Activated naive CD4-positive, alpha-beta T cell treated with anti-CD3 and anti-CD28 coated beads, Interleukin-2, amount 50 U/mL, for 72 hours (primary cell): ENCODE measurements at places on chromosomes 4 and X.

DNA sequence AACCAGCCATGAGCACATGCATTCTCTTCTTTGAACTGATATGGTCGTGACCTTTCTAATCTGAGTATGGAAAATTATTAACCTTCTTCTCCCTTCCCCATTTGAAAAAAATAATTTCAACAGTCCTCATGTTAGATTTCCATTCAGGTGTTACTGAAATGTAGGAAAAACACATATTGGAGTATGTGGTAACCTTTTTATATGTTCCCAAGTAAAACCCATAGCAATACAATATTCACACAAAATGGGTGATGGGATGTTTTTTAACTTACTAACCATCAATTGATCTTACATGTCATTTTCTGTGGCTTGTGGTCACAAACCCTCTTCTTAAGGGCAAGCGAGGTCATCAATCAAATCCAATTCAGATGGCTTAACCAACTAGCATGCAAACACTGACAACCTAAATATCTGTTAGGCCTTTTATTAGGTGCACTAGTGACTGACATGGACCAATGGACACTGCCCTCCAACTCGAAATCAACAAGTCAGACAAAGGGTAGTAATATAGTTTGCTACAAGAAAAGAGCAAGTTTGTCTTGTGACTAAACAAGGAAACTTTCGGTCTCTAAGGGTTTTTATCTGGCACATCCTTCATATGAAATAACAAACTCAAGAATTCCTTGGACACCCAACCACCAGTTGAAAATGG, 74.3 kb downstream of the CAMK2D start:
- DNase-seq: no peak

GRCh38 chrX:47380268-47380667, 9.9 kb downstream of the ZNF157 start:
- peak; percentile 20 for DNase-seq

DNA sequence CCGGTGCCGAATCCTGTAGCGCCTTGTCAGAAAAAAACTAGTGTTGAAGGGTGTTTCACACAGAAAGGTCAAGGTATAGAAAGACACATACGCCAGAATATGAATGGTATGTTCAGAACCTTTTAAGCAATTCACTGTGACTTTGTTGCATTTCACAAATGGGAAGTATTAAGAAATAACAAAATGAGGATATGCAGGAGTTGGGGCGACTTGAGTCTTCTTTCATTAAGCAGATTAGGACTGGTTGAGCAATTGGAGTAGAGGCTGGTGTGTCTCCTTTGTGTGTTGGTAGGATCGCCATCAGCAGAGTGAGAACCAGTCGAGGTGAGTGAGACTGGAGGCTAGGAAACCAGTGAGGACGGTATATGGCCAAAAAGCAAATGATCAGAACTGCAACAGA, 1454.5 kb upstream of the TENM3 start:
- DNase-seq: no peak

DNA sequence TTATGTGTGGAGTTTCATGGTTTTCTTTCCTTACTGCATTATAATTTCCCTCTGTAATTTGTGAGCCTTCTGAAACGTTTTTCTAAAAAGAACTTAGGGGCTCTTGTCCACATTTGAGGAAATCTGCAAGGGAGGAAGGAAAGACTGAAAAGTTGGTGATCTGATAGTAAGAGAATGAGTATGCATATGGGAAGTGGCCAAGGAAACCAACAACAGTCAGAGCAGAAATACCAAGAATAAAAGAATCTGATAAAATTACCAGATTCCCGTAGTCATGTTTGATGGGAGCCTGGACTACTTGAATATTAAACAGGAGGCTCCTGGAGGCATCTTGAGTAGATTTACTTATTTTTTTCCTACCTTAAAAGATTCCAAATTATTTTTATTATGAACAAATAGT, 50.1 kb downstream of the MEPE start:
- DNase-seq: no peak

GRCh38 chr4:52657618-52658501, 1.2 kb downstream of the USP46 start:
- no peak for DNase-seq

DNA sequence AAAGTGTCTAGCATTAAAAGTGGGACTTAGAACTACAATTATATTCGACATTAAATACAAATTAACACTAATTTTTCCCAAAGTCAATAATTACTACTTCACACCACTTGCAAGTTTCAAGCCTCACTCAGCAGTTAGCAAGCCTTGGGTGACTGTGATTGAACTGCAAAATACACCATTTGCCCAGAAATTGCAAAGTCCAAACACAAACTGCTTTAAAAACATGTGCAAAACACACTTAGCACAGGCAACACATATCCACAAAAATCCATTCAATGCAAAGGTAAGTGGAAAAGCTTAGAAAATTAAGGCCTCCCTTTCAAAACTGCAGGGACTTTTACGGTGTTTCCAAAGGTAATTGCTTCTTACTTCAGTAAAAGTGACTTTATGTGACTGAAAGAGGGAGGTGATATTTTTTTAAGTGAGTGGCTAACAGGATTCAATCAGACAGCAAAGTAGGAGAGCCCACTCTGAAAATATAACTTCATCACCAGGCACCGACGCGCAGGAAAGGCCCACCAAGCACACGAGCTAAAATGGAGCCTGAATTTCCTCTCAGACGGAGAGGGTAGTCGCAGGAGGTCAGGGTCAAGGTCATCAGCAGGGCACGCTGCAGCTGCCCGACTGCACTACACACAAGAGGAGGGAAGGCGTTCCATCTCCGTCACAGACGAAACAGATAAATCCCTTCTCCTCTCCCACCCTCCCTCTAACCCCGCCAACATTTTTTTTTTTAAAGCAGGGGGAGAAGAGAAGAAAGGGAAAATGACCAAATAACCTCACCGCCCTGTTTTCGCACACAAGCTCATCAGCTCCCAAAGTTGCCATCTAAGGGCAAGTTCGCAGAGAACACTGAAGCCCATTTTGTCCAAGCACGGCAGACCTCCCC, 3.1 kb downstream of the ZNF827 start:
- DNase-seq: no peak

DNA sequence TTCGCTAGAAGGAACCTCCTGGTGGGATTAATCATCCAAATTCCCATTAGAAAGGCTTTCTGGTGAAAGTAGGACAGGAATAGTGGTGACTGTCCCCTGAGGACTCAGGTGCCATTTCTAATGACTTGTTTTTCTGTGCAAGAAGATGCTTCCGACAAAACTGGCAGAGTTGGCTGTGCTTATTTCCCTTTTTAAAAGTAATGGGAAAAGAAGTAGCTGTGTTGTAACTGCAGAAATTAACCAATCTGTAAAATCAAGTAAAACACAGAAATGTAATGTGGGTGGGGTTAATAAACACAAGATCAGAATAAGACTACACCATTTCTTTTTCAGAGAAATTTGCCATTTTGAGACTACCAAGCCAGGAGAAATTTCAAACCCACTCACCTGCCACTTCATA, 55.0 kb upstream of the FAM9B start:
- no peak for DNase-seq

GRCh38 chr4:47373709-47374108, 89.8 kb downstream of the COMMD8 start:
- DNase-seq: no peak

DNA sequence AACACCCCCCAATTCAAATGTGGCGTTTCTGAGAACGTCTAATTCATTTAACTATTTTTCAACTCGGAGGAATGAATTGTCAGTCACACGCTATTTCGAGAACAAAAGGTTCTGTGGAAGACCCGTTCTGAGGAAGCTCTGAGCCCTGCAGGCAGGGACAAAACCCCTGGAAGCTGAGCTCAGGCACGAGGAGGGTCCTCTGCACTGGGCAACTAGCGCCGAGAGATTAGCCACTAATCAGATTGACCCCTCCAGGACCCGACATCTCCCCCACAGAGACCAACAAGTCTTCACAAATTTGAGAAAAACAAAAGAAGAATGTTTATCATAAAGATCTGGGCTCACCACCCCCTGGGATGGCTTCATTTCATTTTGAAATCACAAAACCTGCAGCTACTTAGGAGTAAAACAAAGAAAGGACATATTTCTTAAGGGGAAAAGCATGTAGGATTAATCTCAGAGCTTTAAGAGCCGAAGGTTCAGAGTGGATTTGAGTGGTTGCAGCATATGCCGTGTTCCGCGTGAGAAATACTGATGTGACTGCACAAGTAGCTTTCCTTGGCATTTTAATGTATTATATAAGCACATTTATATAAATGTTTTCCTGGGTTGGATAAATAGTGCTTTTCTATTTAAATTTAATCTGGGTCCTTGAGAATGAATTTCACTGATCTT, 41.8 kb downstream of the ADRA2C start:
- DNase-seq: no peak

- no peak for DNase-seq
Observed at GRCh38 chrX:71619986-71620385, 1.7 kb upstream of the CXCR3 start.

DNA sequence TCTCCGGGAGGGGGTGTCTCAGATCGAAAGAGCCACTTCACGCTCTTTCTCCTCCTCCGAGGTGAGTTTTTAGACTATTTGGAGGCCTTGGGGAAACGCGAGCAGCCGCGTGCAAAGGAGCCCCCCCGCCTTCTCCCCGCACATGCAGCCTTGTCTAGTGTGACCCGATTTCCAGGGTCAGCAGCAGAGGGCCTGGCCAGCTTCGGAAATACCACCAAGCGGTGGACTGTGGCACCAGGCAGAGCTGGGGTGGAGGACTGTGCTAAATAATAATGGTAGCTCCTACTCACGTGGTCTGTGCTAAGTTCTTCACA, 79.3 kb upstream of the BCOR start:
- no peak for DNase-seq

DNA sequence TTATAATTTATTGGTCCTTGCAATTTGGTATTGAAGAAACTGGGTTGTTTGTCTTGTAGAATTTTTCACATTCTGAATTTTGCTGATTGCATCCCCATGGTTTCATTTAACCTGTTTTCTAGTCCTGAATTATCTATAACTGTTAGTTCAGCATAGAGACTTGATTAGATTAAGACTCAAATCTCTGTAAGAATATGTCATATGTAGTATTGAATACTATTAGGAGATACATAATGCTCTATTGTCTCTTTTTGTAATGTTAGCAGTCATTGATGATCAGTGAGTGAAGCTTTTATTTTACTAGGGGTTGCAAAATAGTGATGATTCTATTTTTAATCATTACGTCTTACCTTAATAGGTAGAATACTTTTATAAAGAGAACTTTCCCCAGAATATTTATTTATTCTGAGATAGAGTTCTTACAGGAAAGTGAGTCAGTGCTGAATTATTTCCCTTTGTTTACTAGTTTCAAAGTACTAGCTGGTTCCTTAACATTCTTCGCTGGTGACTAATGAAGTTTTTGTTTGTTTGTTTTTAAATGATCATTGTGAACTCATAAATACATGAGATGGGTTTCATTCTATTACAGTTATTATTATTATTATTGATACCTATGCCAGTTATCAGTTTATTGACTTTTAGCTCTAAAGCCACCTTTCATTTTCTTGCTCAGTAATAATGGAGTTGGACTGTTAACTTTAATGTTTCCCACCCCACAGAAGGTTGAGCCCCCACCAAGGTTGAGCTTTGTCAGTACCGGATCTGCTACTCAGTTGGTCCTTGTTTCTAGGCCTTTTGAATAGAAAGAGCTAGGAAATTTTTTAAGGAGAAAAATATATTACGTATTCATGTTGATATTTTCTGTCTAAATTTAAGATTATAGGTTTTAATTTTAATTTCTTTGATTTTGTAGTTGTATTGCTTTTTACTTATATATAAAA, 102.3 kb downstream of the LARP1B start:
- no peak for DNase-seq

DNA sequence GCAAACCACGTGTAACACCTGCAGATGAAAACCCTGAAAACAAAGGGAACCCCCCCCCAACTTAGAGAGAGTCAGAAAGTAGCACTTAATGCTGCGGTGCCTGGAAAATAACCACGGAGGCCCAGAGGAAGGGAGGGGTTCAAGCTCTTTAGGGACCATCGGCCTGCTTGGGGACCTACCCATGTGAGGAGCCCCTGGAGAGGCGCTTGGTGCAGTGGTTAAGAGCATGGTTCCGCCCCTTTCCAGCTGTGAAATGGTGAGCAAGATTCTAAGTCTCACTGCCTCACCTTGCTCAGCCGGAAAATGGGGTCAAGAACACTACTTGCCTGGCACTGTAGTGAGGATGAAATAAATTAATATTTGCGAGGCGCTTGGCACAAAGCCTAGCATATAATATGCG, 13.8 kb downstream of the SLC25A5 start:
- no peak for DNase-seq

GRCh38 chr4:30728311-30728710, 8.1 kb downstream of the PCDH7 start:
- DNase-seq: no peak

GRCh38 chr4:55398461-55398860, 2.7 kb downstream of the TMEM165 start:
- DNase-seq: no peak

- no peak for DNase-seq
Observed at GRCh38 chrX:150436195-150436594, 73.1 kb downstream of the MAMLD1 start.

- DNase-seq: no peak
Observed at GRCh38 chr4:73450398-73451004, 14.5 kb downstream of the AFP start.

GRCh38 chr4:76690011-76690905, 207.7 kb downstream of the SOWAHB start:
- DNase-seq: no peak

DNA sequence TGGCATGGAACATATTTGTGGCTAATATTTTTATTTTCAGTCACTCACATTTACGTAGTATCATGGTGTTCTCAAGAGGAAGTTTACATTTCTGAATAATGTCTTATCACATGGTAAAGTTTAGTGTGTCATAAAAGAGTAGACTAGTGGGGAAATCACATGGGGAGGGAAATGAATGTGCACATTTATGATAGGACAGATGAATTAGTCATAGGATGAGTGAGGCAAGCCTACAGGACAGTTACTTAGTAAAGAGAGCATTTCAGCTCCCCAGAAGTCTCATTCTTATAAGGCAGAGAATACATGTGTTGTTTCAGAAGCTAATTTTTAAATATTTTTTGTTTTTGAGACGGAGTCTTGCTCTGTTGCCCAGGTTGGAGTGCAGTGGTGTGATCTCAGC, 6.2 kb downstream of the GK start:
- DNase-seq: no peak

GRCh38 chr4:23956601-23957364, 66.9 kb upstream of the PPARGC1A start:
- DNase-seq: no peak

- DNase-seq: no peak
Observed at GRCh38 chrX:11632732-11633131, 33.0 kb downstream of the ARHGAP6 start.

DNA sequence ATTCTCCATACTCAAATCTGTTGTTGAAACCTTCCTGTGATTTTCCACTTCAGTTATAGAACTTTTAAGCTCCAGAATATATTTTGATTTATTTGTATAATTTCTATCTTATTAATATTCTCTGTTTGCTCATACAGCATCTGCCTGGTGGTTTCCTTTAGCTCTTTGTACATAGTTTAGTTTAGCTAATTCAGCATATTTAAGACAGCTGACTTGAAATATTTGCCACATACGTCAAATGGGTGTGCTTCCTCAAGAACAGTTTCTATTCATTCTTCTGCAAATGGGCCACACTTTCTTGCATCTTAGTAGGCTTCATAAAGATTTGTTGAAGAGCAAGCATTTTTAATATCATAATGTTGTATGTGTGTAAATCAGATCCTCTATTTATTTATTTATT, 101.8 kb downstream of the MAGEC1 start:
- no peak for DNase-seq
